Posterior cingulate gyrus (tissue), 11 donors: ENCODE measurements at places on chromosomes 2 and 18.

DNA sequence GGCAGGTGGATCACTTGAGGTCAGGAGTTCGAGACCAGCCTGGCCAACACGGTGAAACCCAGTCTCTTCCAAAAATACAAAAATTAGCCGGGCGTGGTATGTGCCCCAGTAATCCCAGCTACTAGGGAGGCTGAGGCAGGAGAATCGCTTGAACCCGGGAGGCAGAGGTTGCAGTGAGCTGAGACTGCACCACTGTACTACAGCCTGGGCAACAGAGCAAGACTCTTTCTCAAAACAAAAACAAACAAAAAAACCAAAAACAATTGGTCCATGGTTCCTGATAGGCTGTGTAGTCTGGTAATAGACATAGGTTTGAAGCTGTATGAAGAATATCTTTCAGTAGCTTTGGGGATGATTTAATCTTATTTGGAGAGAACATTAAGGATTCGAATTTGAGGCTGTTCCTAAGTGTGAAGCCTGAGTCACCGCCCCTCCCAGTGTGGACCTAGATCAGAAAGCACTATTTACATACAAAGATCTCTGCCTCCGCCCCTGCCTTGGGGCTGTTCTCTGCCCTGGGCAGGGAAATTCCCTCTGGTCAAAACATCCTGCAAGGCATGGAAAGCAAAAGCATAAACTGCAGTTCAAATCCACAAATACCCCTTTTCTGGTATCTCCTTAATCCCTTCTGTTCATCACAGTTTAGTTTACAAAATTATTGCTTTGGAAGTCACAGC lies 52.8 kb upstream of the PMAIP1 start:
- no peak for DNase-seq

GRCh38 chr2:61233581-61233980 lies 71.6 kb downstream of the C2orf74 start:
- DNase-seq: no peak

GRCh38 chr2:172434821-172435605 lies 7.6 kb downstream of the ITGA6 start:
- DNase-seq: no peak

DNA sequence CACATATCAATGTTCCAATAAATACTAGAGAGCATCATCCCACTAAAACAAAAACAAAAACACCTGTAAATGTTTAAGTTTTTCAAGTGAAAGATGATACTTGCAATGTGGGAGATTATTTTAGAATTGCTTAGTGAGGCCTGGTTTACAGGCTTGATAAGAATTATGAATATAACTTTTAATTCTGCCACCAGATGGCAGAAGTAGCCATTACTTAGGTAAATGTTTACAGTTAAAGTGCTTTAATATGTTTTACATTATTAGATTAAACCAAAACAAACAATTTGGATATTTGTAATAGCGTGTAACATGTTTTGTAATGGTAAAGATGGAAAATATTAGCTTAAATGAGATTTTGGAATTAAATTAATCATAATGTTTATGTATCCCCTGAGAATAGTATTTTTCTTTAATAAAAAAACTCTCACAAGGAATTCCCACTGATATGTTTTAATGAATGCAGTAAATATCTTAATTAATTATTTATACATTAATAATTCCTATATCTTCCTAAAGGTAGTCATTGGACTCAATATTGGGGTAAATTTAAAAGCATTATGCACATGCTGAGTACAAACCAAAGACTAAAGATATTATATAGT lies 522.0 kb downstream of the SPAG16 start:
- no peak for DNase-seq

DNA sequence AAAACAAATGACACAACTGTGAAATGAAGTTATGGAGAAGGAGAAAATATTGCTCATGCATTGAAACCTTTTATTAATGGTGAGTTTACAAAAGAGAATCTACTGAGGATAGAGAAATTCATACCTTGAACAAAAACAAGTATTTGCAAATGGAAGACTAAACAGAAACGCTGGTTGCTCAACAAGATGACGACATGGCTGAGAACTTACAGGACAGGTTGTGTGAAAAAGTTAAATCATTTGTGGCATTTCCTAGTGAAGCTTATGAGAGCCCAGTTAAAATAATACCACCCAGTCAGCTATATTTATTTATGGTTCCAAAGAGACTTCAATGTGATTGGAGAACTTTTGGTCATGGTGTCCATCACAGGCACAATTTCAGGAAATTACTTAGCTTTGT lies 148.6 kb upstream of the PKDCC start:
- DNase-seq: no peak

GRCh38 chr18:63098018-63098981 lies 221.3 kb downstream of the BCL2 start:
- DNase-seq: no peak

- no peak for DNase-seq
These were observed 66.8 kb downstream of the ZNF236 start for GRCh38 chr18:76889091-76889699.

DNA sequence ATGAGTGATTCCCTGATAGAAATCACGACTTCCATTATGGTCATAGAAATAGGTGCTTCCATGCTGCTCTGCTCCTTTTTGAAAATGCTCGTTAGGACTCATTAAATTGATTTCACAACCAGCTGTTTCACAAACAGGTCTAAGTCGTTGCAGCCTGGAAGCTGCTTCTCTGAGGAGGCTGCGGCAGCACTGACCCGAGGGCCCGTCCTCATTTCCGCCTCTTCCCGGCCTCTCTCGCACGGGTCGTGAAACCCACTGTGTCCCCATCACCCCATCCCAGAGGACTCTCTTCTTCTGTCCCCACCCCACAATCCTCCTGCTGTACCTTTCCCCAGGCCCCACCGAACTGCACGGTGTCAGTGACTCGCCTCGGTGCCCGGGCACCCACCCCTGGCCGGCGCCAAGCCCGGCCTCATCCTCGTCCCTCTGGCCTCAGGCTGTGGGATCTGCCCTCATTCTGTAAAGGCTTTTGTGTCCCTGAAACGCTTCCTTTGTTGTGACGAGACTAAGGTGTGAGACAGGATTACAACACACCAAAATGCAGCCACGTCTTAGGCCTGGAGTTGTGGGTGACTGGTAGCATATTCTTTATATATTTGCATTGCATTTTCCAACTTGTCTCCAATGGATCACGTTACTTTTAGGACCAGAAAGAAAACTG lies 112.7 kb upstream of the CTDP1 start:
- no peak for DNase-seq

- DNase-seq: no peak
These were observed 3.2 kb downstream of the DSEL start for GRCh38 chr18:67513280-67513679.

DNA sequence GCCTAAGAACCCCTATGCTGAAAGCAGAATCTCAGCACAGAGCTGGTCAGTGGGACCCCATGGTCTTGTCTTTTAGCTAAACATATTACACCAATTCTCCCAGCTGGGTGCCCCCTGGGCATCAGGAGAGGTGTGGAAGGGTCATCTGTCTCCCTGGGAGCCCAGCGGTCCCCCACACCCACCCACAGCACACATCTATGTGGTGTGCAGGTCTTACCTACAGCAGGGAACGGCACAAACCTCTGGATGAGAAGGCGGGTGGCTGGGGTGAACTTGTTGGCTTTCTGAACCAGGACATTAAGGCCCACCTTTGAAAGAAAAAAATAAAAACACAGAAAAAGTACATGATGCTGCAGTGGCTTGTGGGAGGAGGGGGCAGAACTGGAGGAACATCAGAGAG lies 70.7 kb downstream of the EMX1 start:
- DNase-seq: peak; percentile 76

GRCh38 chr18:79819968-79820351 lies 22.2 kb downstream of the KCNG2 start:
- DNase-seq: no peak

- no peak for DNase-seq
These were observed 30.6 kb upstream of the CHRNA1 start for GRCh38 chr2:174794851-174795374.

DNA sequence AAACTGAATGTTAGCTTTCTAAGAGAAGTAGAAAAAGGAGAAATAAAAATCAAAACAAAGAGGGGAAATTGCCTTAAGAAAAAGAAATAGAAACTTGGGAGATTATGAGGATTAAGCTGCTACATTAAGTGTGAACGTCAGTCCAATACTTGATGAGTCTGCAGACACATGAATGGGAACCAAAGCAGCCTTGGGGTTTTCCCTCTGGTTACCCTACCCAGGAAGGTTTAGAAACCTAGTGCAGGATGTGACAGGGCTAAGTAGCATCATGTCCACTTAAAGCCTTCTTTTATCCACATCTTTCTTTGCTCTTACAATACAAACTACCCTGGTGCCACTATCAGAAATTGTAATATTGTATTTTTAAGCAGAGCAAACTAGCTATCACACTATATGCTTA lies 22.3 kb downstream of the SLC35F5 start:
- no peak for DNase-seq

DNA sequence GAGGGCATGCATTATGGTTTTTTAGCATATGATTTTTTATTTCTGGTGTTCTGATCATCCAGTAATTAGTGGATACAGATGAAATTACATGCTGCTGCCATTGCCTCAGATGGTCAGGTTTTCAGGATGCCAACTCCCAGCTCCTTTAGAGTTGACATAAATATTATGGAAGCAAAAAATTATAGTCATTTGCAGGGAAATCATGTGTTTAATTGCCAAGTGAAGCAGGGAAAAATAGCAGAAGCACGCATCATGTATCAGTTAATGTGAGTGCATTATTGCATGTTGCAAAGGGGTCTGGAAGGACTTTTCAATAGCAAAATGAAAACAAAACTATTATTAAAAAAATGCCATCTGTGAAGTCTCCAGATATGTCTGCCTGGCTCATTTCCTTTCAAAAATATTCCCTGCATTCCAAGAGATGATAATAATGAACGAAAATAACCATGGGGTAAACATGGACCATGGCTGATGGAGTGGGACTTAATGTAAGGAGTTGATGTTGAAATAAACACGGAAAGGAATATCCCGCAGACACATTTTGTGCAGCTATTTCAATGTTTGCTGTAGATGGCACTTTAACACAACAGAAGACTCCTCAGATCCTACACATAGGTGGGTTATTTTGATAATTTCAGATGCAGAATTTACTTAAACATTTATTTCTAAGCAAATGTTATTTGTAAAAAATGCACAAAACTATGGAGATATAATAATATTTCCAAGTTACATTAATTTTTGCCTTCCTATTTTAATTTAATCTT lies 87.7 kb upstream of the DYNAP start:
- DNase-seq: no peak

- no peak for DNase-seq
These were observed 30.4 kb downstream of the CIB4 start for GRCh38 chr2:26610504-26611335.

GRCh38 chr2:177783835-177784744 lies 288.5 kb downstream of the PDE11A start:
- no peak for DNase-seq

- no peak for DNase-seq
These were observed 212.5 kb downstream of the ZFP36L2 start for GRCh38 chr2:43013821-43014345.

DNA sequence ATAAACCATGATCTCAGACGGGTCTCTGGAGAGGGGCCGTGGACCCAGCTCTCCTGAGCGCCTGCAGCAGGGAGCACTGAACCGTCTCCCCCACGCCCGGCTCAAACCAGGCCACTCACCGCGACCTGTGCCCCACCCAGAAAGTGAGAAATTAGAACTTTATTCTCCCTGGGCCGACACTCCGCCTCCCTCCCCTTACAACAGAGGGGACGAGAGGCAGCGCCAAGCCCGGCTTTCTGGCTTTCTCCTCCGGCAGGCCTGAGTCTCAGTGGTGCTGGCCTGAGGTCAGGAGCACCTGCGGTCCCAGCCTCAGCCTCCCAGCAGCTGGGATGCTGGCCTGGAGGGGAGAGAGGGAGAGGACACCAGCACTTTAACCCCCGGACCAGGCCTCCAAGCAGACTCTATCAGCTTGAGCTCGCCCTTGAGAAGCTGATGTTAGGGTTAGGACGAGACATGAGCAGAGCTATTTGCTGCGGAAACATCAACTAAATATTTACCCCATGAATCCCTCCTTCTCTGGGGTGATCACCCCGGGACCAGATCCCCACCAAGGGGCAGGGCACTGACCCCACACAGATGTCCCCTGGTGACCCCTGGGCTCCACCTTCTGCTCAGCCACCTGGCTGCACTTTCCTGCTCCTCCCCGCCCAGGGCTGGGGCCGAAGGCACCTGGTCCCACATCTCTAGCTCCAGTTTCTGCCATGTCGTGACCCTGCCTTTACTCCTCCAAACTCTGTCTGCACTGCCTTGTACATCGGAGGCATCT lies 856.3 kb upstream of the SALL3 start:
- DNase-seq: no peak

GRCh38 chr2:71551631-71551915 lies 98.2 kb downstream of the DYSF start:
- no peak for DNase-seq

DNA sequence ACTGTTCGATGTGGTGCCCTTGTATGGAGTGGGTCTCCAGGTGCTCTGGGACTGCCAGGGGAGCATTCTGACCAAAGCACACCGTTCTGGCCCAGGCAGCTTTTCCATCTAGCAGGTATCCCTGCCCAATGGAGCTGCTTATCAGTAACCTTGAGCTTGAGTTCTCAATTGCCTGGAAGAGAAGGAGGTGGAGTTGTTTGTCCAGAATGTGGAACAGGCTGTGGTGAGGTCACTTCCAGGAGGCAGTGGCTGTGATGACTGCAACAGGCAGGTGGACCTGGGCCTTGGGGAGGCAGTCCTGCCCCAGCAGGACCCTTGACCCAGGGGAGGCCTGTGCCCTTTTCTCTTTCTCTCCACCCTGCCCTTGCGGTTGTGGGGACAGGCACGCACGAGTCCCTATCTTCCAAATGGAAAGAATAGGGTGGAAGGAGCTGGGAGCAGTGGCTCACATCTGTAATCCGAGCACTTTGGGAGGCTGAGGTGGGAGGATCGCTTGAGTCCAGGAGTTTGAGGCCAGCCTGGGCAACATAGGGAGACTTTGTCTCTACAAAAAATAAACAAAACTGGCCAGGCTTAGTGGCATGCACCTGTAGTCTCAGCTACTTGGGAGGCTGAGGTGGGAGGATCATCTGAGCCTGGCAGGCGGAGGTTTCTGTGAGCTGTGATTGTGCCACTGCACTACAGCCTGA lies 66.2 kb upstream of the MCFD2 start:
- DNase-seq: no peak

DNA sequence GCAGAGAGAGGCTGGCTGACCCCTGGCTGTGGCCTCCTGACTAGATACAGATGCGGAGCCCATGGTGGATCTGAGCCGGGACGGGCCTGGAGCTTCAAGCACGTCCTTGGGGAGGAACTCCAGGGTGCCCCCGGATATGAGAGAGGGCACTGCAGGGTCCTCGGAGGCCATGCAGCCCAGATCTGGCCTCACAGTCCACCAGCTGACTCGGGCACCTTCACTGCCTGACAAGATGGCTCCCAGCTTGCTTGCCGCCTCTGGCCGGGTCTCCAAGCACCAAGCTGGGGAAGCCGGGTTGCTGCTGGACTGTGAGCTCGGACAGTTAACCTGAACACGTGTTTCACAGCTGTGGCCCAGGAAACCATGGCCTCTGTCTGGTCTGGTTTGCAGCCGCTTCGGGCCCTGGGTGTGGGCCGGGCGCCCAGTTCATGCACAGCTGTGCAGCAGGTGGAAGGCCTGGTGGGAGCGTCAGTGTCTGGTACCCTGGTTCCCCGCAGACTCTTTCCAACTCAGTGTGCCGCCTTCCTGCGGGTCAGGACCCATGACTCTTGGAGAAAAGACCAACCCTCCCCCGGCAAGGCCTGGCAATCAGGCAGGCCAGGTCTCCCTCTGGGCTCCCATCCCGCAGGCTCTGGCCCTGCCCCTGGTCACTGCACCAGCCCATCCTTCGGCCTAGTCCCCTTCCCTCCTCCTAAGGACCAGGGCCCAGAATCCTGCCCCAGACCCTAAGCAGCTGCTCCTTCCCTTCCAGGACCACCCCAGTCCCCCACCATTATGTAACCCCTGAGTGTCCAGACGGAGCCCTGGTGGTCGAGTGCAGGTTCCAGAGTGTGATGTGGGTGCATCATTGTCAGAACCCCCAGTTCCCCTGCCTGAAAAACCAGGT lies 74.6 kb upstream of the OTOS start:
- DNase-seq: no peak
